ENCODE measurements at places on chromosomes 7 and 10. TPM values are rescaled to one million over a fixed set of nuclear protein-coding genes. Genes with fewer than 3 reads are reported as not detected.
A peak's percentile ranks its signal among the peaks of the same experiment; 100 is the strongest.

GRCh38 chr10:132151951-132152505 is 34.7 kb upstream of the DPYSL4 start:
- DNase-seq, result no peak
- no peak overlapping the region for H3K4me3 ChIP-seq
- H3K4me1 ChIP-seq, result no peaks in the 10 kb centered on the region
- H3K27me3 ChIP-seq, result no peaks in the 10 kb centered on the region

DNA sequence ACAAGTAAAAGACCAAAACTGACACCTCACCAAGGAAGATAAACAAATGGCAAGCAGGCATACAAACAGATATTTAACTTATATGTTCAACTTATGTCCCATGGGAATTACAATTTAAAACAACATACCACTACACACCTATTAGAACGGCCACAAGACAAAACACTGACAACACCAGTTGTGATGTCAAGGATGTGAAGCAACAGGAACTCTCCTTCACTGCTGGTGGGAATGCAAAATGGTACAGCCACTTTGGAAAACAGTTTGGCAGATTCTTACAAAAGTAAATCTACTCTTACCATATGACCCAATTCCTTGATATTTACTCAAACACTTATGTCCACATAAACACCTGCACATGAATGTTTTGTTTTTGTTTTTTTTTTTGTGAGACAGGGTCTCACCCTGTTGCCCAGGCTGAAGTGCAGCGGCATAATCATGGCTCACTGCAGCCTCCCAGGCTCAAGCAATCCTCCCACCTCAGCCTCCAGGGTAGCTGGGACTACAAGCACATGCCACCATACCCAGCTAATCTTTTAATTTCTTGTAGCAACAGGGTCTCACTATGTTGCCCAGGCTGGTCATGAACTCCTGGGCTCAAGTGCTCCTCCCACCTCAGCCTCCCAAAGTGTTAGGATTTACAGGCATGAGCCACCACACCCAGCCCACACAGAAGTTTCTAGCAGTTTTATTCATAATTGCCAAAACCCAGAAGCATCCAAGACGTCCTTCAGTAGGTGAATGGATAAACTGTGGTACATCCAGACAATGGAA is 27.3 kb downstream of the HERC4 start:
- no peak overlapping the region for H3K4me3 ChIP-seq
- H3K36me3 ChIP-seq, result peaks cover 50% of the 10 kb centered on the region
- H3K27me3 ChIP-seq, result no peaks in the 10 kb centered on the region

DNA sequence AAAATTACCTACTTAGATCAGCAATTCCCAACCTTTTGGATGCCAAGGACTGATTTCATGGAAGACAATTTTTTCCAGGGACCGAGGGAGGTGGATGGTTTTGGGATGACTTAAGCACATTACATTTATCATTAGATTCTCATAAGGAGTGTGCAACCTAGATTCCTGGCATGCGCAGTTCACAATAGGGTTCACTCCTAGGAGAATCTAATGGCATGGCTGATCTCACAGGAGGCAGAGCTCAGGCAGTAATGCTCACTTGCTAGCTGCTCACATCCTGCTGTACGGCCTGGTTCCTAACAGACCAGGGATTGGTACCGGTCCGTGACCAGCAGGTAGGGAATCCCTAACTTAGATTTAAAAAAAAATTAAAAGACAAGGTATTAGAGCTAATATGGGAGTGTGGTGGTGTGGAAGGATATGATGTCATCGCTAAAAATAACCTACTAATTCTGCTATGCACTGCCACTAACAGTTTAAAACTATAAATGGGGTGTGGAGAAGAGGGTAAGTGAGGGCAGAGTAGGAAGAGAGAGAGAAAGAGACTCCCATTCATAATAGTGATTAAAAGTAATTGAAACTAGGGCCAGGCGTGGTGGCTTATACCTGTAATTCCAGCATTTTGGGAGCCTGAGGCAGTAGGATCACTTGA is 282.7 kb downstream of the BAMBI start:
- H3K4me3 ChIP-seq, result no peak overlapping the region
- no peaks in the 10 kb centered on the region for H3K27me3 ChIP-seq
- DNase-seq, result no peak

DNA sequence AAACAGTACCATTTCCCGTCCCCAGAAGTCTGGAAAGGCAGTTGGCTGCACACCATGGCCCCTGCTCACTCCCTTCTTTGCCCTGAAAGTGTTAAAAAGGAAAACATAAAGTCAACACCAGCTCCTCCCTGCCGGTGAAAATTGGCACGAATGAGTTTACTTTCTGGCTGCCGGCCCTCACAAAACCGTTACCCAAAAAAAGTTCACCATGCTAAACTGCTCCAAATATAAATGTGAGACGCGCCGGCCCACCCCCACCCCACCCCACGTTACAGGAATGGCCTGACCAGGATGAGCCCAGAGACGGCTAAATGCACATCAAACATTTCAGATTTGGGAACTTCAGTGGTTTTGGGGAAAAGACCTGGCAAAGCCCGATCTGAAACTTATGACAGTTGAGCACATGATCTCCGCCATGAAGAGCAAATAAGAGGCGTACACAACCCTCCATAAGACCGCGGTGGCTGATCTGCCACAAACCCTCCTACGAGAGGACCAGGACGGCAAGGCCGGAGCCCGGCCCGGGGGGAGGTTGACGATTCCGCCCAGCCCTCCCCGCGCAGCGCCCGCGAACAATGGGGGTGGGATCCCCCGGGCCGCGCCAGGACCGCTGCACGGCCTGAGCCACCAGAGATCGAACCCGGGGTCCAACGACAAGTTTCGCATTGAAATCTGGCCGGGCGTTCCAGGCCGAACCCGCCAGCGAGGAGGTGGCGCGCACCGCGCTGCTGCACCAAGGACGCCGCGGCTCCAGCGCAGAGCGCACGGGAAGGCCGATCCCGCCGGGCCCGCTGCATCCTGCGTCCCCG is 952 bp downstream of the DIP2C start:
- peak overlapping the region; percentile 65 for H3K27ac ChIP-seq
- H3K36me3 ChIP-seq, result no peaks in the 10 kb centered on the region
- DNase-seq, result peak; percentile 78

- no peak overlapping the region for H3K27ac ChIP-seq
- no peaks in the 10 kb centered on the region for H3K27me3 ChIP-seq
- H3K36me3 ChIP-seq, result no peaks in the 10 kb centered on the region
- no peak overlapping the region for H3K4me3 ChIP-seq
Measured at GRCh38 chr7:69654849-69655707, 56.8 kb downstream of the AUTS2 start.

GRCh38 chr10:12073526-12073925 is 4.8 kb downstream of the DHTKD1 start:
- no peak overlapping the region for H3K4me3 ChIP-seq
- peaks cover 13% of the 10 kb centered on the region for H3K4me1 ChIP-seq
- H3K27ac ChIP-seq, result peak overlapping the region; percentile 52
- H3K27me3 ChIP-seq, result no peaks in the 10 kb centered on the region
- DNase-seq, result peak; percentile 74
- no peaks in the 10 kb centered on the region for H3K36me3 ChIP-seq

GRCh38 chr10:32923849-32924248 is 34.2 kb downstream of the ITGB1 start:
- H3K4me3 ChIP-seq, result no peak overlapping the region
- peak overlapping the region; percentile 28 for H3K27ac ChIP-seq
- H3K36me3 ChIP-seq, result peaks cover 98% of the 10 kb centered on the region
- DNase-seq, result no peak

DNA sequence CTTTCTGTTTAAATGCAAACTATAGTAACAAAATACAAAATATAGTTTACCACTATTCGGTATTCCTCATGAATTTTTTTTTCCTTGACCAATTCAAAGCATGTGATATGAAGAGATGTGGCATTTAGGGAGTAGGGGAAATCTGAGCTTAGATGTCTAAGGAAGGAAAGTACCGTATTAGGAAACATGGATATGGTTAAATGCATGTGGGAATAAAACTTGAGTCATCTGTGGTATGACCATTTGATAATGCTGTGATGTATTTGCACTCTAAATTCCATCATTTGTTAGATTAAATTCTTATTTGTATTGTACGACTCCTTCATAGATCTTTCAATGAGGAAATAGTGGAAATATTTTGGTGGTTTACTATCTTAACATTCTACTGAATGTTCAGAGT is 19.7 kb downstream of the AHR start:
- H3K36me3 ChIP-seq, result peaks cover 11% of the 10 kb centered on the region
- 0 out of 2 replicates have a peak overlapping the region, but pooled peaks have one; percentile 2 for H3K27ac ChIP-seq
- H3K27me3 ChIP-seq, result no peaks in the 10 kb centered on the region

DNA sequence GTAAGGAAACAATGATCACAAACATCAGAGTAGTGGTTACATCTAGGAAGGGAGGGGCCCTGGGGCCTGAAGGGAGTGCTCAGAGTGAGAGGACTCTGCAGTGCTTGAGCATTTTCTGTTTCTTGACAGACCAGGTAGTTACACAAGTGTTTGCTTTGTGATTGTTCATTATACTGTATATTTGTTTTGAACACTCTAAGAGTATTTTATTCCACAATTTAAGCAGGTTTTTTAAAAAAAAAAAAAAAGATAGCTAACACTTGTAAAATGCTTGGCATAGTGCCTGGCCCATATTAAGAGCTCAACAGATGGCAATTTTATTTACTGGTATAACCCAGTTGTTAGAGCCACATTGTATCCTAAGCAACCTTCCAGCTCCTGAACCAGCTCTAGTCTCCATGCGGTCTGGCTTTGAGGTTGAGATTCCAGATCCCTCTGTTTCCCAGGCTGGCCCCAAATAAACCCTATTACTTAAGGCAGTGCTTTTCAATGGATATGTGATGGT is 20.1 kb upstream of the ATXN7L1 start:
- H3K36me3 ChIP-seq, result no peaks in the 10 kb centered on the region
- H3K27ac ChIP-seq, result no peak overlapping the region
- H3K27me3 ChIP-seq, result no peaks in the 10 kb centered on the region
- DNase-seq, result no peak
- H3K4me3 ChIP-seq, result no peak overlapping the region
- no peaks in the 10 kb centered on the region for H3K4me1 ChIP-seq

DNA sequence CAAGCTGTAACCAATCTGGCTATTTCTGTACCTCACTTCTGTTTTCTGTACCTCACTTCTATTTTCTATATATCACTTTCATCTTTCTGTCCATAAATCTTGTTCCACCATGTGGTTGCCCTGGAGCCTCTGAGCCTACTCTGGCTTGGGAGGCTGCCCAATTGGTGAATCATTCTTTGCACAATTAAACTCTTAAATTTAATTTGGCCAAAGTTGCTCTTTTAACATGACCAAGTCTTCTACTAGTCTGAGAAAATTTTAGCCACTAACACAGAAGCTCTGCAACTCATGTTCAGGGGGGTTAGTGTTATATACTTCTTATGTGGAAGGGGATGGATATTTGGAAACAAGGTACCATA is 503.5 kb downstream of the KIF20B start:
- H3K27me3 ChIP-seq, result no peaks in the 10 kb centered on the region
- no peaks in the 10 kb centered on the region for H3K4me1 ChIP-seq
- no peak overlapping the region for H3K27ac ChIP-seq
- H3K4me3 ChIP-seq, result no peak overlapping the region

- H3K36me3 ChIP-seq, result no peaks in the 10 kb centered on the region
- no peaks in the 10 kb centered on the region for H3K4me1 ChIP-seq
- no peak for DNase-seq
- H3K27ac ChIP-seq, result no peak overlapping the region
Measured at GRCh38 chr7:9307131-9307530, 873.7 kb downstream of the NXPH1 start.

- H3K27me3 ChIP-seq, result no peaks in the 10 kb centered on the region
- no peak for DNase-seq
- H3K4me3 ChIP-seq, result no peak overlapping the region
Measured at GRCh38 chr7:106480161-106480579, 180.8 kb downstream of the CCDC71L start.

DNA sequence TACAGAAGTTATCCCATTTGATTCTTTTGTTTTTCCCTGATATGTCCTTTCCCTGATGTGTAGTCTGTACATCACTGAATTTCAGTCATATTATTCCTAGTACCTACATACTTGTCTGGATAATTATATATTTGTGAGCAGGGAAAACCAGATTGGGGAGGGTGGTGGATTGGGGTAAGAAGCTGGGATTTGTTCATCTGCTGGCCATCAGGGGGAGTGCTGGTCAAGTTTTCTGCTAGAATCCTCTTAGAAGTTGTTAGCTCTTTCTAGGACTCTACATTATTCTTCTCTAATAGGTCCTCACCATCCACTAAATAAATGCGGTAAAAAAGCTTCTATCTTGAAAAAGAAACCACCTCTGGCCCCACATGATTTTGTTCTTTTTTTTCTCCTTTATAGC is 232.7 kb upstream of the TAC1 start:
- peak; percentile 36 for DNase-seq
- H3K4me3 ChIP-seq, result no peak overlapping the region
- H3K36me3 ChIP-seq, result no peaks in the 10 kb centered on the region
- no peak overlapping the region for H3K27ac ChIP-seq
- no peaks in the 10 kb centered on the region for H3K27me3 ChIP-seq

HOXA6 gene
- total RNA-seq, result 3.2 TPM

OR2A42 gene
- total RNA-seq, result 0.32 TPM

TMEM270 gene
- total RNA-seq, result not detected

GPR85 gene
- 7.2 TPM for total RNA-seq

HABP2 gene
- not detected for total RNA-seq

CACNA2D1 gene
- 31.1 TPM for total RNA-seq

CYP2W1 gene
- total RNA-seq, result not detected
